ENCODE measurements at places on chromosomes 7 and 10. TPM values are rescaled to one million over a fixed set of nuclear protein-coding genes. Genes with fewer than 3 reads are reported as not detected.

DNA sequence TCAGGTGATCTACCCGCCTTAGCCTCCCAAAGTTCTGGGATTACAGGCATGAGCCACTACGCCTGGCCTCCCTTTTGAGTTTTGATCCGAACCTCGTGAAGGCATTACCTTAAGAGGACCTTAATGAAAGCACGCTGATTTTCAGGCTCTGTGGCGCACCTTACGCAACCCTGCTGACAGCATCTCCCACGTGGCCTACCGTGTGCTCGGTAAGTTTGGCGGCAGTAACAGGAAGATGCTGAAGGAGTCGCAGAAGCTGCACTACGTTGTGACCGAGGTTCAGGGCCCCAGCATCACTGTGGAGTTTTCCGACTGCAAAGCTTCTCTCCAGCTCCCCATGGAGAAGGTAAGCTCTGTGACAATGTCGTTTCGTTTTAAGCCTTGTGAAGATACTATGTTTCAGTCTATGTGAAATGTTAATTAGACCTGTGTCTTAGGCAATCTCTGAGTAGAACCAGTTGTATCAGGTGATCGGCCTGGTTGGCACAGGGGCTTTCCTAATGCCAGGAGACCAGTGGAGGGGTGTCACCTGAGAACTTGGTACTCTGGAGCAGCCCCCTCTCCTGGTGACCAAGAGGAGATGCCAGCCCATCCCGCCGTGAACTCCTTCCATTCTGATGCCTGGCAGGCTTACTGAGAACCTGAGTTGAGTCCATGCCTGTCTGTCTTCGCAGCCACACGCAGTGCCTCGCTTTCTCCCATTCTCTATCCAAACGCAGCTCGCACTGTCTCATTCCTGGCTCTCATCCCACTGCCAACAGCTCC is 43.5 kb downstream of the TRRAP start:
- no peak for DNase-seq

- DNase-seq, result no peak
Measured at GRCh38 chr10:60465801-60466200, 76.1 kb upstream of the ANK3 start.

DNA sequence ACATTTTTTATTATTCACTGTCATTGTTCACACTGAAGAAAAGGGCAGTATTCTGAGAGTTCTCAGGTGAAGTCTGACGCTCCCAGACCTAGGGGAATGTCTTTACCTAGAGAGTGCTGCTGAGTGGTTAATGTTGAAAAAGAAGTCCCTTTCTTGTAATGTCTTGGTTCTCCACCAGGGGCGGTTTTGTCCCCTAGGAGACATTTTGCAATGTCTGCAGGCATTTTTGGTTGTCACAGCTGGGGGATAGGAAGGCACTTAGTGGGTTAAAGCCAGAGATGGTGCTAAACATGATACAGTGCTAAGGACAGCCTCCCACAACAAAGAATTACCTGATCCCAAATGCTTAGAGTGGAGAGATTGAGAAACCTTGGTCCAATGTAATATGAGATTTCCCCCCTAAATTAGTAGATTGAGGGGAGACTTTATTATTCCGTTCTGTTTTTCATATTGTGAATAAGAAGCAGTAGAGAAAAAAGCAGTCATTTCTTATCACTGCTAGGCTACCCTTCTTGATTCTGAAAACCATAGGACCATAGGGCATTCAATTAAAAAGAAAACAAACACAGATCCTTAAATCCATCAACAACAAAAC is 13.1 kb downstream of the UMAD1 start:
- DNase-seq, result no peak

DNA sequence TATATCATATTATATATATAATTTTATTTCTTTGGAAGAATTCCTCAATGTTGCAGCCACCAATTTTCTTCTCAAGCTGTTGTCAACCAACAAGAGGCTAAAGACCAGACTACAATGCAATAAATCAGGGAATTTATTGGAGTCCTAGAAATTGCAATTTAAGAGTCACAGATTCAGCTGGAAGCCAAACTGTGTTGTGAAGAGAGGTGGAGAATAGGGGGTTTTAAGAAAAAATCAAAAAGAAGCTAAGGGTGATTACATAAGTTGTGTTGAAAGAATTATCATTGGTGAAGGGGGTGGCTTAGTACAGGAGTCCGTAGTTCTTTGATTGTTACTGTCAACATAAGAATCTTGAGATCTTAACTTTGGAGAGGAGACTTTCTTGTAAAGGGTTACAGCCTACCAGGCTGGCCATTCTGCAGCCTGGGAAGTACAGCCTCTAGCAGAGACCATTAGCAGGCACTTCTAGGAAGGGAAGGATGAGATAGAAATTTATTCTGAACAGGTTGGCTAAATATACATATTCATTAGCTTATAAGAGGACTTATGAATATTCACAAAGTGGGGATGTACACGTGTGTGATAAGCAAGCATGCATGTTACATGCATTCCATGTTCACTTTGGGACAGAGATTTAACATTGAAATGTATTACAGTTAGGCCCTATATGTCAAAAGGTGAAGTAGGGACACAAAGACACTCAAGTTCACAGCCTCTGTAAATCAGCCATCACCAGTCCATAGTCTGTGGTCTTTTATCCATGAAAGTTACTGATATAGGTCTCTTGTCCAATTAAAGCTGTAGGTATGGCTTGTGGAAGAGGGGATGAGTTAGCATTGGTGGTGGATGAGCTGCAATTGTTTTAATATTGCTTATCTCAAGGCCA is 8.3 kb upstream of the TMEM168 start:
- no peak for DNase-seq

DNA sequence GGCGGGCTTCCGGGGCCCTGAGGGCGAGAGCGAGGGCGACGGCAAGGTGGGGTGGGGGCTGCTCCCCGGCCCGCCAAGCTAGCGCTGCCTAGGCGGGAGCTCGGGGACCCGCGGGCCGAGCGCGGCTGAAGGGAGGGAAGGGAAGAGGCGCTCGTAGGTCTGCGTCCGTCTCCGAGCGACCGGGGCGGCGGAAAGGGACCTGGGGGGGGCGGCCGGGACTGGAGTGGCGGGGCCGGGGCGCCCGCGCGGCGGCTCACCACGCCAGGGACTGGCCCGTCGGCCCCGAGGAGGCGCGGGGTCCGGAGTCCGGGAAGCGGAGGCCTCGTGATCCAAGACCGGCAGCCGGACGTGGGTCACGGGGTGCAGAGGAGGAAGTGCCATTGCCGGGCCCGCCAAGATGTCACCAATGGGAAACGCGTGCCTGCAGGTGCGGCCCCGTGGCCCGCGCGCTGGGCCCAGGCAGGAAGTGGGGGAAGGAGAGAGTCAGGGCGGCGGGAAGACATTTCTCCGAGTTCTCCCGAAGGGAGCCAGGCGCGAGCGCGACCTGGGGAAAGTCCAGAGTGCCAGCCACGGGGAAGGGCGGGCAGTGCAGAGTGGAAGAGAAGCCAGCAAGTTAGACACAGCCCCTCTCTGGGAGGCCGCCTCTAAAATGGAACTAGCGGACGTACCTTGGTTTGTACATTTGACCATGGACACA is 11.9 kb downstream of the HNRNPF start:
- peak; percentile 51 for DNase-seq

- no peak for DNase-seq
Measured at GRCh38 chr10:129449893-129450292, 17.1 kb upstream of the MGMT start.

- no peak for DNase-seq
Measured at GRCh38 chr10:79249186-79250121, 97.8 kb upstream of the PPIF start.

DNA sequence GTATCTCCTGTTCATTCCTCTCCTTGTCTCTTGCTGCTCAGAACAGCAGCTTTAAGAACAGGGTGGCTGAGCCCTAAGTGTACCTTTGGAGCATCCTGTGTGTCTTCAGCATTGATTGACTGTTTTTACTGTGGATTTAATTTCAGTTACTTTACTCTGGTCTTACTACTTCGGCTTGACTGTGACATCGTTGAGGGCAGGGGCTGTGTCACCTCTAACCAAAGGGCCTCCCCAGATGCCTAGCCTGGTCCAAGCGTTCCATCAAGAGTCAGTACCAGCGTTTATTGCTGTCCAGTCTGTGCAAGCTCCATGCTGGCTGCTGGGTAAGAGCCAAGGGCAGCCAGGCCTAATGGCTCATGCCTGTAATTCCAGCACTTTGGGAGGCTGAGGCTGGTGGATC is 32.4 kb downstream of the CCM2 start:
- no peak for DNase-seq

DNA sequence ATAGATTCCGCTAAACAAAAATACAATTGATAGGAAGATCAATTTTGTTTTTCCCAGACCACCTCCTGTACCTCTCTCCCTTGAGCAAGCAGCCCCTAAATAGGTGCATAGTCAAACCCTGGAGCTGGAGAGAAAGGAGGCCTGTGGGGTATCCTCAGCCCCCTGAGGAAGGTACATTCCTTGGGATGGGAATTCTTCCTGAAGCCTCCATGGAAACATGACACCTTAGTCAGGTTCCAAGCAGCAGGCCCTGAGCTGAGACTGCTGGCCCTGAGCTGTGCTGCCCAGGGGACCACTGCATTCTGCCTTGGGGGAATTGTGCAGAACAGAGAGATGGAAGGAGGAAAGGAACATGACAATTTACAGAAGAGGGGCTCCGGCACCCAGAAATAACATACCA is 7.4 kb downstream of the HNRNPF start:
- no peak for DNase-seq

DNA sequence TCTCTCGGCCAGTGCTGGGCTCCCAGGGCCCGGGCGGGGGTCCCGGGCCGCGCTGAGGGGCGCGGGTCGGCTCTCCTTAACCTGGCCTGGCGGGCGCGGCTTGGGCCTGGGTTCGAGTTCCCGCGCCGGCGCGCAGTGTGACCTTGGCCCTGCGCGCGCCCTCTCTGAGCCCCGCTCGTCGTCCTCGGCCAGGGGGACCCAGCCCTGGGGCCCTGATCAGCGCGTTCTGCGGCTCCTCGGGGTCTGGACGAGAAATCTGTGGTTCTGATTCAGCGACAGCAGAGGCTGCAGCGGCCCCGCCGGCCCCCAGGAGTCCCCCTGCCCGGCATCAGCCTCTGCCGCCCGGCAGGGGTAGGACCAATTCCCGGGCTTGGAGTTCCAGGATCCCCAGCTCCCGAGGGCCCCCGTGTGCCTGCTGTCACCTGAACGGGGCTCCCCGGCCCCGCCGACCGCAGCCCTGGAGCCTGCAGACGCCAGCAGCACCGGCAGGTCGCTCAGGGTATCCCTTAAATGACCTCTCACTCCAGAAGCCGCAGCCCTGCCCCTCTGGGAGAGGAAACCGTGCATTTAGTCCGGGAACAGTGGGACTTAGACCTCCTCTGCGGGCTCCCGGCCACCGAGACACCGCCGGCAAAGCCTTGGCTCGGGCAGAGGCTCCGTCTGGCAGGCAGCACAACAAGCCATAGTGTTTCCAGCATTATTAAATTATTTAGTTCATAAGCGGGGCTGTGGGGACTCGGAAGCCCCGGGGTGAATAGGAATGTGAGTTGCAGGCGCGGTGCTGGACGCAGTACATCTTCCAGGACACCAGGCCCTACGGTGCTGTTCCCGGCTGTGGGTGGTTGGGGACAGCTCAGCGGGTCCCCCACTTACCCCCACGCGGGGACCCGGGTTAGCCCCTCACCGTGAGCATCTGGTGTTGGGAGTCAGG is 572 bp downstream of the CHST12 start:
- DNase-seq, result no peak

GRCh38 chr7:4738711-4739527 is 36.5 kb upstream of the AP5Z1 start:
- no peak for DNase-seq

DNA sequence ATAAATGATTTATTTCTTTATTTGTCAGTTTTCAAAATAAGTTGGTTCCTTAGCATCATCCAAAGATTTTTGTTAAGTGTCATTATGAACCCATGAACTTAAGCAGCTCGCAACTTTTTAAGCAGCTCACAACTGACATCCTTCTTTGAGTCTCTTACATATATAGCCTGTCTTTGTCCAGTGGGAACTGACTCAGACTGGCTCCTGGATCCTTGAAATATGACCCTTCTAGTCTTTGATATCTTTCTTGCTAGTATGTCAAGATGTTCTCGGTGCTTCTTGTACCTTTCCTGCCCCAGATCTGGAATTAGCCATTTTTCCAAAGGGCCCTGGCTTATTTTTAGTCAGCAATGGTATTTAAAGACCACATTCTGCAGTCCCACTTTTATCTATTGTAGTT is 53.9 kb upstream of the ARID5B start:
- DNase-seq, result no peak

DNA sequence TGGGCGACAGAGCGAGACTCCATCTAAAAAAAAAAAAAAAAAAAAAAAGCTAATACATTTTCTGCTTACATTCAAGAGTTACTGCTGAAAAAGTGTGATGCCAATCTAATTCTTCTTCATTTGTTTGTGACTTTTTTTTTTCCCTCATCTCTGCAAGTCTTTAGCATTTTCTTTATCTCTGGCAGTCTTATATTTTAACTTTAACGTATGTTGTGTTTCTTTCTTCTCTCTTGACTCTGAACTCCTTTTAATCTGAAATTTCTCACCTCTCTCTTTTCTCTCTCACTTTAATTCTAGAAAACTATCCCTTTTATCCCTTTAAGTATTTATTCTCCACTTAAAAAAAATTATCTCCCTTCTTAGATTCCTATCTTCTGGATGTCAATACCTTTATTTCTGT is 146.5 kb downstream of the JMJD1C start:
- no peak for DNase-seq

GRCh38 chr10:1366322-1366691 is 310.1 kb downstream of the WDR37 start:
- DNase-seq, result no peak

DNA sequence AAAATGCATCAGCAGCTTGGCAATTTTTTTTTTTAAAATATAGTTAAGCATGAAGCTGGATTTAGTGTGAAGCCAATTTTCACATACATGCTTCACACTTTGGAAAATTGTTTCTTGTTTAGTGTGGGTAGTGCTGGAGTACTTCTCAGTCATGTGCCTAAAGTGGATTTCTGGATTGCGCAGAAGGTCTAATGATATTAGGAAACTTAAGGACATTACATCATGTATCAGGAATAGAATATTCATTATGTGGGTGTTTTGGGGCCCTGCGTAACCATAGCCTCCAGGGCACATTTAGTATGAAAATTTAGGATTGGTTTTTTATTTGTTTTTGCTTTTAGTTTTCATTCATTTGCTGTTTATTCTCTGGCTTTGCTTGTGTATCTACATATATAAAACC is 28.8 kb upstream of the BNIP3 start:
- DNase-seq, result no peak

- no peak for DNase-seq
Measured at GRCh38 chr7:151427705-151428377, 12.1 kb downstream of the CRYGN start.

GRCh38 chr7:40175725-40176510 is 41.1 kb downstream of the SUGCT start:
- DNase-seq, result no peak

GRCh38 chr7:99392659-99393354 is 15.6 kb downstream of the PDAP1 start:
- DNase-seq, result no peak

HNRNPF gene
- total RNA-seq, result 229 TPM

LEP gene
- total RNA-seq, result not detected

DOCK4 gene
- total RNA-seq, result 13.3 TPM

NPTX2 gene
- total RNA-seq, result 9.7 TPM

PRSS2 gene
- not detected for total RNA-seq

EBLN1 gene
- not detected for total RNA-seq

RBP4 gene
- 1.7 TPM for total RNA-seq

GNG11 gene
- 6.0 TPM for total RNA-seq

AASS gene
- 21.0 TPM for total RNA-seq

AOAH gene
- total RNA-seq, result 1.7 TPM
